ENCODE measurements at places on chromosomes 1 and 21.

GRCh38 chr1:15249081-15249480 is 2.1 kb downstream of the FHAD1 start:
- no peak for DNase-seq

DNA sequence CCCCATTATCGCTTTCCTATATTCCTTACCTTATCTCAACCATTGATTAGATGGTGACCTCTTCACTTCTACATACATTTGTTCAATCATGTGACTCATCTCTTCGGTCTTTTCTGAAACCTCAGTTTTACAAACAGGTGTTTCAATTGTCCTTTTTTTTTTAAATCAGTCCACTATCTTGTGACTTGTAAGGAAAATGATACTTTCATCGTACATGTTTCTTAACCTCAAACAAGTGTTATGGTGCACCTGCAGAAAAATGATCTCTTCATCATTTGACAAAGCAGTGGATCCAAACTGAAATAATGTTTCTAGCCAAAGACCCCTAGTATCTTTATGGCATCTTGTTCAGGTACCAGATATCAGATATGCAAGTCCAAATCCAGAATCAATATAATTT is 1157.2 kb downstream of the MRPL39 start:
- DNase-seq = no peak

GRCh38 chr1:17347769-17348592 is 24.0 kb upstream of the PADI6 start:
- no peak for DNase-seq

DNA sequence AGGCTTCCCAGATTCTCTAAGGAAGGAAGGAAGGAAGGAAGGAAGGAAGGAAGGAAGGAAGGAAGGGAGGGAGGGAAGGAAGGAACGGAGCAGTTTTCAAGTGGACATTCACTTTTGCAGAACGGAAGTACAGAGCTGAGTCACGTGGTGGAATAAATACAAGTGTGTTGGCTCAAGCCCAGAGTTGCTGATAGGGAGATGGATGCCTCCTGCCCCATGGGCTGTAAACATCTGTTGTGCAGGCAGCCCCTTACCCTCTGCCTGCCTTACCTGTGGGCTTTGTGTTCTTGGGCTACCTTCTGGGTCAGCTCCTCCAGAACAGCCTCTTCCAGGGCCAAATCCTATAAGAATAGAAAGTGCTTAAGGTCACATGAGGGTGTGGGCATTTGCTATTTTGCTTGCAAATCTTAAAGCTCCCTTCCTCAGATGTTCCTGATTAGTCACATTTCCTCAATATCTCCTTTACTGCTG is 121.7 kb downstream of the SMYD2 start:
- DNase-seq = no peak

GRCh38 chr1:85801520-85801919 is 93.3 kb upstream of the ZNHIT6 start:
- DNase-seq = no peak

- DNase-seq = no peak
Observed at GRCh38 chr1:32868085-32868484, 2.6 kb downstream of the FNDC5 start.

All from GM04503 (cell line).